Stimulated activated CD8-positive, alpha-beta memory T cell treated with anti-CD3 and anti-CD28 coated beads, Interleukin-7, amount 100 ng/mL, for 1 hour (primary cell): ENCODE measurements at places on chromosomes 7 and 10.
A peak's percentile ranks its signal among the peaks of the same experiment; 100 is the strongest.

DNA sequence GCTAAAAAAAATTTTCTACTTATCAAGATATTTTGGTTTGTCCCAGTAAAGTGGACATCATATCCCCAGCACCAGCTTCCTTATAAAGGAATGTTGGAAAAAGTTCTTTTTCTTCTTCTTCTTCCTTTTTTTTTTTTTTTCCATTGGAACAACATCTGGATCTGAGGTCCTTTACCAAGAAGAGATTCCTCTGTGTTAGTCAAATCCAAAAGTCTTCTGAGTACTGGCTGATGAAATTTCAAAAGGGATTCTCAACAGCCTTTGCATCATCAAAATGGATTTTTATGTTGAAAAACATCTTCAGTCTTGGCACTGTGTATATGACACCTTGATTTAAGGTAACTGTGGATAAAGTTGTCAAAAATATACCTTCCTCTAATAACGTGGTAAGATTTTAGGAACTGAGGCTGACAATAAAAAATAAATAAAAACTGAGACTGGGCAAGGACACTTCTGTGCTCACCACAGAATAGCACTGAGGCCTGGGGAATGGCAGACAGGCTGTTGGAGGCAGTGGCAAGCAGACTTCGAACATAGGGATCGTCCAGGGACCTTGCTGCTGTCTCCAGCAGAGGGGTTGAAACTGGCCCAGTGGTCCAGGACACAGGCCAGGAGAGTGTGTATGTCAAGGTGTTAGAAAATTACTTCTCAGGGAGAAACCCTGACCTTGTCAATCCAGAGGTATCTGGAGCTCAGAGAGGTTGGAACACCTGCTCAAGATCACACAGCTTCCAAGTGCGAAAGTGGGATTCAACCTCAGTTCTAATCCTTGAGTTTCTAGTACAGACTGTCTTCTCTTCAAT, 130.4 kb downstream of the PTPN20 start:
- DNase-seq: no peak

DNA sequence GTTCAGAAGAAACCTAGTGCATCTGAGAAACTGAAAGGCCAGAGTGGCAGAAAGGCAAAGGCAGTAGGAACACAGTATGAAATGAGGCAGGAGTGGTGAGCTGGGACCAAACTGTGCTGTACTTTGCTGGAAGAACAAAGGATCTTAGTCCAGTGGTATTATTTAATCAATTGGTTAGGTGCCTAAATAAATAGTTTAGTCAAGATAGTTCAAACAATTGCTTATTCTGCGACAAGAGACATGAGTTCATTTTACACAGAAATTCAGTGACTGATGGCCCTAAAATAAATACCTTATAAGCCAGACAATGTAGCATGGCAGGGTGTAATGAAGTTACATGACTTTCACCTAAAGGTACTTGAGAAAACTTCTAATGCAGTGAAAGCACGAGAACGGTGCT, 181.8 kb upstream of the LRRN3 start:
- DNase-seq: no peak

DNA sequence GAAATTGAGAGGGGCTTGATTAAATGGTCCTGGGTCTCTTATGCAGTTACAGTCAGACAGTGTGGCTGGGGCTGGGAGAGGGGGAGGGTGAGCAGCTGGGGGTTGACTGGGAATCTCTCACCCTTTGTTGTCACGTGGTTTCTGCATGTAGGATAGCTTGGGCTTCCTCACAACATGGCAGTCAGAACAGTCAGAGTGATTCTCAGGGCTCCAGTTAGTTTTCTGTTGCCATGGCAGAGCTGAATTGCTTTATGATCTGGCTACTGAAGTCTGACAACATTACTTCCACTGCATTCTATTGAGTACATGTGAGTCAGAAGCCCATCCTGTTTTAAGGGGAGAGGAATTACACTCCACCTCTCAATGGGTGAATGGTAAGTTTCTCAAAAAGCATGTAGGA, 102.7 kb downstream of the WDR11 start:
- no peak for DNase-seq

DNA sequence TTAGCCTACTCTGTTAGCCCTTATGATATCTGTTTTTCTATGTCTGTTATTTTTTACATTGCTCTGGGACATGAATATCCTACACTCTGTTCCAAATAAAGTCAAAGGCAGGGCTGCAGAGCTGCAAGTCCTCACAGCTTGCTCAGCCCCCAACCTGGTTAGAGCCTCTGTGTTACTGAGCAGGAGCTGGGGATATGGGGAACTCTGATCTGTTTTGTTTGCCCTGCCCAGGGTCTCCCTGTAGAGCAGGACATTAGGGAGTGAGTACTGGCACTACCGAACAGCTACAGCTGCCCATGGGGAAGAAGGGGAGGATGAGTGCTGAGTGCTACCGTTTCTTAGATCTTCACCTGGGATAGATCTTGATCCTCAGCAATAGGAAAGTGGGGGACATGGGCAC, 32.8 kb upstream of the FGL2 start:
- DNase-seq: no peak

DNA sequence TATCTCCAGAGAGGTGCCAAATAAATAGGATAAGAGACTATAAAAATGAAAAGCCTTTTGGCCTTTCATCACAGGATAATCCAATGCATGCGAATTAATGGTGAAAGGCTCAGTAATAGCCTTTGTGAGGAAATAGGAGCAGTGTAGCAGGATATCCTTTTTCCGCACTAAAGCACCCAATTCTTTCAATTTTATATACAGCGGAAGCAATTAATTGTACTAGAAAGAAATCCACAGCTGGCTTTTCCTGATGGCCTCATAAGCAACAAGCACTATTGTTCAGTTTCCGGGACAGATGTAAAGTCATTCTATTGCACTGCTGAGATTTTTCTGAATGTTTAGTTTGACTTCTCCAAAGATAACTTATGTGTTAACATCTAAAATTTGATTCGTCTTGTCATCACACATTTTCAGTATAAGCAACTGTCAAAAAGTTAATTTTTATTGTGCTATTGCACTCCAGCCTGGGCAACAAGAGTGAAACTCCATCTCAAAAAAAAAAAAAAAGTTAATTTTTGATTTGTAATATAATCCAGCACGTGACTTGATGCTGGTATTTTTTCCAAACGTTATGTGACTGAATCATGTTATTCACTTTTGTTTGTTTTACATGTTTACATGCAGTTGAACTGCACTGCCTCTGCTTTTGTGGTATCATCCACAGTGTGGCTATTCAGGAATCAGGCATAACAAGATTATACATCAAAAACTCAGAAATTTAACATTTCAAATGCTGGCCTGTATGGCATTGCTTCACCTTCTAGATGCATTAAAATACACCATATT, 8.4 kb upstream of the BMPR1A start:
- DNase-seq: no peak

- DNase-seq: no peak
Observed at GRCh38 chr7:46763344-46763743, 818.6 kb downstream of the TNS3 start.

DNA sequence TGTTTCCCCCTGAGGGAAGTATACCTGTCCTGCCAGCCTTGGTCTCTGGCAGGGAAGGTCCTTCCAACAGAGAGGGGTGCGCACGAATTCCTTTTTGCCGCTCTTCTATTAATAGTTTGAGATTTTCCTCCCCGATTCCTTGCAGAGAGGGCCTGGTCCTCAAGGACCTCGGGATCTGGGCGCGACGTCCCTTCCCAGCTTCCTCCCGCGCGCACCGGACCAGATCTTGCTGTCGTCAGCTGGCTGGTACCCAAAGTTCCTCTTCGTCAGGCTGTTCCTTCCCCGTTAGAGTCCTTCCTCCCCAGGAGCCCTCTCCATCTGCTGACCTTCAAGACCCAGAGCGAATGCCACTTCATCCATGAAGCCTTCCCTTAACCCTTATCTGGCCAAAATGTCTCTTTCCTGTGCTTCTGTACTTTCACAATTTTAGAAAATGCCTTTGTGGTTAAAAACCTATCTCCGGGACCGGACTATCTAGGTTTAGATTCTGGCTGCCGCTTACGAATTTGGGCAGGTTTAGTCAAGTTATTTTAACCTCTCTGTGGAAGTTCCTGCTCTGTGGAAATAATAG, 851 bp upstream of the GOT1 start:
- DNase-seq: no peak

- DNase-seq: no peak
Observed at GRCh38 chr7:12814107-12814506, 126.7 kb downstream of the ARL4A start.

DNA sequence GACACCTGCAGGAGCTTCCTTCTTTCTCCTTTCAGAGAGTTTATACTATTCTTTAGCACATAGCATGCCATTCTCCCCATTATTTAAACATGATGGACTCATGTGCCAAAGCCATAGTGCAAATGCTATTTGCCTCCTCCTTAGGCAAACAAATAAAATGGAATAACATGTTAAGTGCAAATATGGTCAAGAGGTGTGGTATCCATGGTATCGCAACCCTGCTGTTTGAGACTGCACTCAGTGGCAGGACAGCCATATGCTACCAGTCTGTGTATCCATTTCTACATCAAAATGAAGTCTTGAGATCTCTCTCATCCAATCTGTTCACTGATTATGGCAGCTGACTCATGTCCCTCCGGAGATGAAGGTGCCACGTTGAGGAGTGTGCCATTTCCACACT, 22.8 kb downstream of the HEPACAM2 start:
- DNase-seq: no peak

GRCh38 chr7:20929199-20929598, 142.5 kb upstream of the SP8 start:
- no peak for DNase-seq

DNA sequence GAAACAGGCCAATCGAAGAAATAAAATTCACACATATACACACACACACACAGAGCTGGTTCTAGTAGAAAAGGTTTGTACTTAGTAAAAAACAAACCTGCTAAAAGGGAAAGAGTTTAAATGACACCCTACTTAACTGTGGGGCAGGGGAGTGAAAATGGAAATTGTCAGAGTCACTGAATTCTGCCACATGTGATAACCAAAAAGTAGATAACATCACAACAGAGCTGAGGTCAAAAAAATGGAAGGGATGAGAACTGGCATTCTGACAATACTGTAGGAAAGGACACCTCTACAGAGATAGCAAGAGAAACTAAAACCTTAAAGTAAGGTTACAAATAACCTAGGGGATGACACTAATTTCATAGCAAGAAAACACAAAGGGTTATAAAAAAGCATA, 74.6 kb downstream of the CACUL1 start:
- DNase-seq: no peak

DNA sequence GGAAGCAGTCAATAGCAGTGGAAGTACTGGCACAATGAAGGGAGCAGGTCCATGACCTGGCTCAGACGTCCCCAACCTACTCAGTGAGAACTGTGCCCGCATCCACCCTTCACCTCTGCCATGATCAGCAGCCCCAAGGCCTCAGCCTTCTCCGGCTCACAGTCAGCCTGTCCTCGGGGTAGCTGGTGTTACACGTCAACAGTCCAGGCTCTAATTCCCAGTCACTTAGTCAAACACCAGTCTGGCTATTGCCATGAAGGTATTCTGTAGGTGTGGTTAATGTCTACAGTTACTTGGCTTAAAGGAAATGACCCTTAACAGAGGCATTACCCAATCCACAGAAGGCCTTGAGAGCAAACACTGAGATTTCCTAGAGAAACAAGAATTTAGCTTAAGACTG, 49.1 kb downstream of the GRB10 start:
- no peak for DNase-seq

DNA sequence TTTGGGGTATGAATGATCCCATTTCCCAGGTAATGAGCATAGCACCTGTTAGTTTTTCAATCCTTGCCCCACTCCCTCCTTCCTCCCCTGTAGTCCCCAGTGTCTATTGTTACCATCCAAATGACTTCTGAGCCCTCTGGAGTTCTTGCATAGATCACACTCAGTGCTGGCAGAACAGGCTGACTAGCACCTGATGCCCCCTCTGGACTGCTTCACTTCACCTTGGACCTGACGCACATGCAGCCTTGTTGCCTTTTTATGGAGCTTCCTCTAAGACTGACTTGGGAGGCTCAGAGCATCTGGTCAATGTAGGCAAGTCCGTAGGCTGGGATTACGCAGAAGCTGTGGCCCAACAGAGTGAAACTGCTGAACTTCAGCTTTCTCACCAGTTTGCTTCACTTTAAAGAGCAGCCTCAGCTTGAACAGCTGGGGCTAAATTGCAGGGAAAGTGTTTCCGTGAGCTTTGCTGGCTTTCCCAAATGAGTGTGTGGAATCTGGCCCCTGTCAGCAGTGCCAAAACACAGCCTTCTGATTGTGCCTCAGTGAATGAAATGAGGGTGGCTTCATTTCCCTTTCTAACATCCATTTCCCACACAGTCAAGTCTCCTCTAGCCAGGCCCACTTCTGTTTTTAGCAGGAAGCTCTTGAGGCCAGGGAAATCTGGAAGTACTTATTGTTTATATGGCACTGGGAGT, 48.5 kb downstream of the NXPH1 start:
- no peak for DNase-seq

GRCh38 chr7:77415823-77416620, at the start of gene GSAP:
GSAP (minus strand) TSS chr7:77416349; CDS start chr7:77416321, 28 bp downstream.
- peak; percentile 24 for DNase-seq

DNA sequence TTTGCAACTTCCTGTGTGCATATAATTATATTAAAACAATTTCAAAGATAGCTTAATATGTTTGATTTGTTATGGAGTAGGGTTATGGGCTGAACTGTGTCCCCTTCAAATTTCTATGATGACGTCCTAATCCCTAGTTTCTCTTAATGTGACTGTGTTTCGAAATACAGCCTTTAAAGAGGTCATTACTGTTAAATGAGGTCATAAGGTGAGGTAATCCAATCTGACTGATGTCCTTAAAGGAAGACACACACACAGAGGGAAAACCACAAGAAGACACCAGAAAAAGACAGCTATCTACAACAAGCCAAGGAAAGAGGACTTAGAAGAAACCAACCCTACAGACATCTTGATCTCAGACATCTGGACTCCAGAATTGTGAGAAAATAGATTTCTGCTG, 407.4 kb downstream of the MAGI2 start:
- DNase-seq: no peak

DNA sequence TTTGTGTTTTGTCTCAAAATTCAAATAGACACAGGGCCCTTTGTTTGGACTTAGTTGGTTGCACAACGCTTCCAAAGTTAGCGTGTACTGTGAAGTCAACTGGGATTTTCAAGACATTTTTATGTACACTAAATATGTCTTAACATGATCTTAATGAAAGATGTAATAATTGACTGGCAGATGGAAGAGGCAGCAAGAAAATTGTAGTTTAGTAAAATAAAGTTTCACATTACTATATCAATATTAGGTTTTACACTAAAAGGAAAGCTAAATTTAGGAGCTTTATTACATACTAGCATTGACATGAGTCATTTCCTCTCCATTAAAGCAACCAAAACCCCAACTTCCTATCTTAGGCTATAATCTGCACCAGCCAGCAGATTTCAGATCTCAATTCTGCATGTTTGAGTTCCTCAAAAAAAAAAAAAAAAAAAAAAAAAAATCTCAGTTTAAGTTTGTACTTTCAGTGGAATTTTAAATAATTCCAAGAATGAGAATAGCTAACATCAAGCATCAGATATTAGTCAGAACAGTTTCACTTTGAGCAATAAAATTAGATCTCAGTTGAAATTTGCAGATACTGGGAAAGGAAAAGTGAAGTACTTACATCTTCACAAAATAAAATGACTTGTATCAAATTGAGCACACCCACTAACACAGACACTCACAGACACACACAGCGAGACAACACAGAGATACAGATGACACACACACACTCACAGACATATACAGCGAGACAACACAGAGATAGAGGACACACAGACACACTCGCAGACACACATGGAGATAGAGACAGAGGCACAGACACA, 346.6 kb upstream of the KLF6 start:
- no peak for DNase-seq

- no peak for DNase-seq
Observed at GRCh38 chr10:101467286-101467770, 113.4 kb downstream of the BTRC start.

GRCh38 chr7:135584362-135585353, 26.9 kb downstream of the NUP205 start:
- no peak for DNase-seq
